ENCODE measurements at places on chromosomes 4 and X.

DNA sequence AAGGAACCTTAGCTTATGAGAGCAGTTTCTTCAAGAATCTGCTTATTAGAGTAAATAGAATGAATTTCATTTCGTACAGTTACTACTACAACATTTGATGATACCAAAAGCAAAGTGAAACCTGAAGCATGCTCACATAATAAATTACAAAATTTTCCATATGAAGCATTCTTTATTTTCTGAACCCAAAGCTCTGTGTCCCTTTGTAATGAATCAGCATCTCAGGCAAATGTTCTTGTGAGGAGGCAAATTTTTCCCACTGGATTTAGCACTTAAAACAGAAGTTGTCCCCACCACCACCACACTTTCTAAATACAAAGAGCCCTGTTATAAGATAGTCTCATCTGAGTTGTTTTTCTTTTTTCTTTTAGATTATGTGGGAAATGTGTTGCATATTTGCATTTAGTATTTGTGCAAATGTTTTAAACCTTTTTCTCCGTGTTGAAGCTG is 70.7 kb upstream of the NFKB1 start:
- no peak for DNase-seq

GRCh38 chr4:121462660-121463261 is 81.9 kb upstream of the QRFPR start:
- DNase-seq = peak; percentile 57

- DNase-seq = no peak
Observed at GRCh38 chrX:65574356-65574755, 39.8 kb upstream of the LAS1L start.

- no peak for DNase-seq
Observed at GRCh38 chr4:151199319-151200190, 77.4 kb upstream of the PRSS48 start.

DNA sequence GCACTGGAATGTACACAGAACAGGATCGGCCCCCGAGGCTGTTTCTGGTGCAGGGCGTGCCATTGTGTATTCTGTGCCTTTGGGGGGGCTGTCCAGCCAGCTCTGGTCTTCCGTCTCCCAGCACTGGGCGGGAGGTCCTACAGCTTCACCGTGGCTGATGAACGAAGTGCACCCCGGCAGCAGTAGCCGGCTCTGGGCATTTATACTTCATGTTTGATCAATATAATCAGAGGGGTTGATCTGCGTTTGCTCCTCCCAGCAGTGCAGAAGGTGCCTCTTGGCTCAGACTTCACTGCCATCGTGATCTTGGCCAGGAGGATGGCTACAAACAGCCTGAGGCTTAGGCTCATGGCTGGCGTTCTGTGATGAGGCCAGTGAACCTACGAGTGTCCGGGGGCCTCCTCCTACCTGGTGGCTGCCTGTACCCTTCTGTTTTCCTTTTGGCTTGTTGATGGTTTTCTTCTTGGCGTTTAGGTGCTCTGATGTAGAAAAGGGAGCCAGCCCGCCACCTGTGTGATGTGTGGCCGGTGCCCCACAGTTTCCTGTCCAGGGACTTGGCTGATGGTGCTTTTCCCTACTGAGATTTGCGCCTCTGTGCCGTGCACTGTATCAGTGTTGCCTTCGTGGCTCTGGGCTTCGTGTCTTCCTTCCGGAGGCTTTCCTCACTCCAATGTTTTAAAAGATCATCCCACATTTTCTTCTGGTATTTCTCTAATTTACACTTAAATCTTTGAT is 31.2 kb upstream of the HGFAC start:
- DNase-seq = no peak

- DNase-seq = no peak
Observed at GRCh38 chr4:111136438-111136837, 513.6 kb upstream of the PITX2 start.

DNA sequence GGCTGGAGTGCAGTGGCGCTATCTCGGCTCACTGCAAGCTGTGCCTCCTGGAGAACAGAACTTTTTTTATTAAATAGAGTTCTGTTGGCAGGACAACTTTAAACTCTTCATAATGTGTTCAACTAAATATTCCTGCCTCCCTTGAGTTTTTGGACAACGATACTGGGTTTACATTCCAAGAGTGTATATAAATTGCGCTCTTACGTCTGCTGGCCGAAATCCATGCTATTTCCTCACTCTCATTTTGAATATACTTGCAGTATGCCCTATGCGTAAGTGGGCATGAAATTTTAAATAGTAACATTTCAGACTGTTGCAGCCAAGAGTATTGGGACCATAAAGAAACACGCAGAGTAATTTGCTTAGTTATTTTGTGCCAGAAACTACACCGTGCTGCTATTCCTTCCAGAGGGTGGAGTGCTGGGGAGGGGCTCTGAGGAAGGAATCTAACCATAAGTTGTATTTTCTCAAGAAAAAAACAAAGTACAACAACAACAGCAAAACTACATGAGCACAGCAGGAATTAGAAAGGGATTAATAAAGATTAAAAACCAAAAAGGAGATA is 480.0 kb downstream of the NLGN4X start:
- DNase-seq = no peak

DNA sequence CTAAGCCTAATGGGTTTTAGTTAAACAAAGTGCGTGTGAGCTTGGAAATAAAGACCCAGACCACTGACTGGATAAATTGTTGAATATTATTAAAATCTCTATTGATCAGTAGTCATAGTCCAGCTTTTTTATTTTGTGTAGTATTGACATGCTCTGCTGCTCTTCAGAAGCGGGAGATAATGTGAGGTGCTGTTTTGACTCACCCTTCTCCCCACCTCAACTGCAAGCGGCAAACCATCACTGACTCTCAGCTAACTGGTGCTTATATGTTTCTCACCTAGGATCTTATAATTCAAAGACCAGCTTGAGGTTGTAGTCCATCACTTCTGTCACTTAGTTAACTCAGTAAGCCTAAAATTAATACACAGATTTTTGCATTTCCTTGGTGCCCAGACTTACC is 72.2 kb downstream of the COMMD8 start:
- DNase-seq = no peak

DNA sequence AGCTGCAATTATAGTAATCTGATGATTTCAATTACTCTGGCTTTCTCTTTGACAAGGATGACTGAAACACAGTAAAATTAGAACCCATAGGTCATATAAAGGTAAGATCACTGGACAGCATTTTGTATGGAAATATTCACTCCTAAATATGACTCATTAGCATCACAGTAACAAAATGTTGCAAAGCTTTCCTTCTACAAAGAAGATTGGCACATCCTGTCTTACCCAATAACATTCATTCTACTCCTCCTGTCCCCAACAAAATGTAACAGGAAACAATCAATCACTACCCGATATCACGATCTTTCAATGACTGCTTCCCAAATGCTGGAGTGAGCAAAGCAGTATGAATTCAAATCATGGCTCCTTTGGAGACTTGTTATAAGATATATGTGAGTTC is 95.3 kb downstream of the FANCB start:
- DNase-seq = no peak

DNA sequence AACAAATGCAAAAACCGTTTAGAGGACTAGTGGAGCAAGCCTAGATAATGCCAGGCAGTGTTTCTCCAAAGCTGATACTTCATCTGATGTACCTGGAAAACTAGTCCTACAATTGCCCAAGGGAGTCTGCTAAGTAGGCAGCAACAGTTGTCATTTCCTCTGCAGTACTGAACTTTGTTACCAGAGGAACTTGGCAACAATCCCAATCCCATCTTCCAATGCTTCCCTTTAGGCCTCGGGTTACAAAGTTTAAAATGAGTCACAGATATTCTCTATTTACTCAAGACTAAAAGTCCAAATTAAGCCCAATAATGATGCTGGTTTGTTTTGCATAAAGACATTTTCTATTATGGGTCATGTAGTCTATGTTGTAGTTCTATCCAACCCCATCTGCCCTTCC is 120.0 kb upstream of the GLRA2 start:
- no peak for DNase-seq

DNA sequence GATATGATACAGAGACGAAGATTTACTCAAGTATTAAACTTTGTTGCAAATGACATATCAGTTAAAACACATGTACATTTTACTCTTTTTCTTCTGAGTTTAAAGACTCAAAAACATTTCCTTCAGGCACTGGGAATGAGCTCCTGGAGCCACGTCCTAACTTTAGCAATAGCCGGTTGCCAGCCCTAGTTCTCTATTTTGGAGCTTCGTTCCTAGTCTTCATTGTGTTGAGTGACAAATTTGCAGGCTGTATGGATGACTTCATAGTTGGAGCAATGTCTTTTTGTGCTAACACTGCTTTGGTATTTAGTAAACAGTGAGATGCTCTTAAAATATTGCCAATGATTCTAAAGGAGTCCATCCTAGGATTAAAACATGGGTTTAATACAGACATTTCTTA is 190.9 kb downstream of the FAT4 start:
- DNase-seq = no peak

DNA sequence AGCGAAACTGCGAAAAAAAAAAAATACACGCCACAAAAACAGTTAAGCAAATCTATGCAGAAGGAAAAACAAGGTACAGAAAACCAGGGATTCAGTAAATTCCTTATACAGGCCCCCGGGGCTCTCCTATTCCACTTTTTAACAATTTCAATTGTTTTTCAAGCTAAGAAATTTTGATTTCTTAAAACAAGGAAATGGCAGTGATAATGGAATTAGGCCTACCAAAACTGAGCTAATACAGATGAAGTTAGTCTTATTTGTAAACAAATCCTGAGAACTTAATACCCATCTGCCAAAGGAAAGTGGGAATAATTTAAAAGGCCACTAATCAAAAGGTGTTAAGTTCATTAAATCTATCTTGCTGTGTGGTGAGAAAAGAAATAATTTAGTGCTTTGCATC is 269.3 kb downstream of the CHIC1 start:
- no peak for DNase-seq

- DNase-seq = no peak
Observed at GRCh38 chr4:61301271-61301670, 101.1 kb downstream of the ADGRL3 start.

- DNase-seq = no peak
Observed at GRCh38 chr4:53899586-53900270, 164.7 kb downstream of the CHIC2 start.

- no peak for DNase-seq
Observed at GRCh38 chr4:76781698-76782595, 116.0 kb downstream of the SOWAHB start.

GRCh38 chr4:42112846-42113245 is 39.6 kb downstream of the BEND4 start:
- DNase-seq = no peak

DNA sequence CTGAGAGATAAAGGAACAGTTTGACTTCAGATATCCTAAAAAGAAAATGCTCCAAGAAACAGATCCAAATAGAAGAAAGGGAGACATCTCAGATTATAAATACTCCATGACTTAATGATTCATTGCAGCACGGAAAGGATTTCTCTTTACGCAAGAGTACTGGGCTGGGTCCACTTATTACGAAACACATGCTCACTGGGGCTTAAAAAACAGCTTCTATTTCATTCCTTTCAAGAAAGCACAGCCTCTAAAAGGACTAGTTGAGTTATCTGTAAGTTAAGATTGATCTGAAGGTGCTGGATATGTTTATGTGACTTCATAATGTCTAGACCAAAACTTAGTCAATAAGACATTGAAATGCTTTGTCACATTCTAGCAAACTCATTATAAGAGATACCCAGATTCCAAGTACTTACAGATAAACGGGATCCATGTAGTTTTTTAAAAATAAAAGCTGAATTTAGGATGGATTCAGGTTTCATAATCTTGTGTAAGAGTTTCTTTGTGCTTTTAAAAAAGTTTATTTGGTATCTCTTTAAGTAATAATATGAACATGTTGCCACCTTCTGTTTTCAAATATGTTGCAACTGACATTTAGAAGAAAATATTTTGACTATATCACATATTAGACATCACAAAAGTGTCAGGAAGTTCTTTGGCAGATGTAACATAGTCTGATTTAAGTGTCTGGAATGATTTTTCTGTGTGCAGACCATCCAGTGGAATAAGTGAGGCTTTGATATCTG is 109.5 kb upstream of the MYOZ2 start:
- DNase-seq = peak; percentile 5

GRCh38 chrX:129790146-129790545 is 10.4 kb downstream of the SASH3 start:
- DNase-seq = no peak

- no peak for DNase-seq
Observed at GRCh38 chrX:125289209-125289608, 30.5 kb upstream of the TEX13C start.

GRCh38 chrX:150694738-150695410 is 1.7 kb downstream of the MTMR1 start:
- DNase-seq = peak; percentile 34

- no peak for DNase-seq
Observed at GRCh38 chr4:162015090-162015489, 148.7 kb downstream of the FSTL5 start.

DNA sequence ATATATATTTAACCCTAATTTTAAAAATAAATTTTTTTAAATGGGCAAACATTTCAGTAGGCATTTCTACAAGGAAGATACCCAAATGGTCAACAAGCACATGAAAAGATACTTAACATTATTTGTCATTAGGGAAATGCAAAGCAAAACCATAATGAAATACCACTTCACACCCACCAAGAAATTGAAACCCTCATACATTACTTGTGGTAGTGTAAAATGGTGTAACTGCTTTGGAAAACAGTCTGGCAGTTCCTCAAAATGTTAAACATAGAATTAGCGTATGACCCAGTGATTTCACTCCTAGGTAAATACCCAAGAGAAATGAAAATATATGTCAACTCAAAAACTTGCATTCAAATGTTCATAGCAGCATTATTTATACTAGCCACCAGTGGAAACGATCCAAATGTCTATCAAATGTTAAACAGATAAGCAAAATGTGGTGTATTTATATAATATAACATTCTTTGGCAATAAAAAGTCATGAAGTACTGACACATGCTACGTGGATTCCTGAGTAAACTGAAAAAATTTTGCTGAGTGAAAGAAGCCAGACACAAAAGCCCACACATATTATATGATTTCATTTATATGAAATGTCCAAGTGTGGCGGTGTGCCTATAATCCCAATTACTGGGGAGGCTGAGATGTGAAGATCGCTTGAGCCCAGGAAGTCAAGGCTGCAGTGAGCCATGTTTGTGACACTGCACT is 16.6 kb downstream of the TRIM2 start:
- DNase-seq = no peak

DNA sequence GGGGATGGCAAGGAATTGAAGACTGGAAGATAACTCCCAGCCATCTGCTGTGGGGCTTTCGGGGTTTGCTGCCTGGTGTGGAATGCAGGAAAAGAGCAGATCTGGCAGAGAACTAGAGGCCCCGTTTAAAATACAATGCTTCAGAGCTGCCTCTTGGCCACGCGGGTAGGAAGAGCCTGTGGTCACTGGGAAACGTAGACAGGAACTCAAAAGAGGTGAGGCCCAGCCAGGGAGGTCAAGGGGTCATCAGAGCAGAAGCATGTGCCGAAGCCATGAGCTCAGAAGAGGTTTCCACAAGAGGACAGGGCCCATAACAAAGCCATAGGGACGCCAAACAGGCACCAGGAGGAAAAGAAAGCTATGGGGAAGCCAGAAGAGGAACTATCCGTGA is 14.5 kb upstream of the STS start:
- DNase-seq = no peak

- no peak for DNase-seq
Observed at GRCh38 chr4:147823130-147823529, 91.2 kb downstream of the ARHGAP10 start.

Measured in CD4-positive, alpha-beta T cell treated with Interleukin-17A for 1 hour (primary cell).